Fibroblast of skin of left biceps (primary cell): ENCODE measurements at places on chromosomes 4 and X.

GRCh38 chr4:72388521-72388920, 180.5 kb downstream of the ADAMTS3 start:
- no peak for DNase-seq

- no peak for DNase-seq
Observed at GRCh38 chr4:142064181-142064580, 427.8 kb downstream of the IL15 start.

GRCh38 chr4:112153211-112153791, 8.0 kb downstream of the FAM241A start:
- no peak for DNase-seq

DNA sequence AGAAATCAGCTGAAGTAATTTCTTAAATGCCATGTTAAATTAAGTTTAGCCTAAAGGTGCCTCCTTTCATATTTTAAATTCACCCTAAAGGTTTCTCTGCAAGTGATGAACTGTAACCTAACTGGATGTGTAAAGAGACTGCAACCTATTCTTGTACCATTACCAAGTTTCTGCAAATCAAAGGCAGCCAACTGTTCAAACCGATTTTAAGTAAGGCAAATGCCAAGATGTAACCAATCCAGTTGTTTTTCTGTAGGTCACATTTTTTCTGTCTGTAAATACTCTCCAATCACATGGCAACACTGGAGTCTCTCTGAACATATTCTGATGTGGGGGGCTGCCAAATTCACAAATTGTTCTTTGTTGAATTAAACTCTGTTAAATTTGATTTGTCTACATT, 42.4 kb upstream of the FGF2 start:
- DNase-seq, result no peak

GRCh38 chr4:2977211-2978088, 14.1 kb downstream of the GRK4 start:
- DNase-seq, result no peak

GRCh38 chr4:105002278-105002677, 144.4 kb upstream of the TET2 start:
- no peak for DNase-seq
